ENCODE measurements at places on chromosomes 4 and X.

DNA sequence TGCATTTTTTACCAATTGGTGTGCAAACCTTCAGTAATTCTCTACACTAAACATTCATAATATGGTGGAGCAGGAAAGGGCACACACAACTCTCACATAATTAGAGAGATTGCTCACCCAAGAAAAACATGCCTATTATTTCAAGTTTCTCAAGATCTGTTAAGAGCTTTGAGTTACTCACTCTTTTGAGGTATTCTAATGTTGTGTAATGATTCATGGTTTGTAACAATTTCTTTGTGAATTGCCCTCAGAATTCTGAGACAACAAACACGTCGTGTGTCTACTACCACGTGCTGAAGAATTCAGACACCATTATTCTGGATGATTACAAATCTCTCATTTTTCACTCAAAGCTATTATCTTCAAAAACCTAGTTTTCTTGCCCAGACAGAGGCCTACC lies 82.8 kb downstream of the PDGFC start:
- no peak for DNase-seq

DNA sequence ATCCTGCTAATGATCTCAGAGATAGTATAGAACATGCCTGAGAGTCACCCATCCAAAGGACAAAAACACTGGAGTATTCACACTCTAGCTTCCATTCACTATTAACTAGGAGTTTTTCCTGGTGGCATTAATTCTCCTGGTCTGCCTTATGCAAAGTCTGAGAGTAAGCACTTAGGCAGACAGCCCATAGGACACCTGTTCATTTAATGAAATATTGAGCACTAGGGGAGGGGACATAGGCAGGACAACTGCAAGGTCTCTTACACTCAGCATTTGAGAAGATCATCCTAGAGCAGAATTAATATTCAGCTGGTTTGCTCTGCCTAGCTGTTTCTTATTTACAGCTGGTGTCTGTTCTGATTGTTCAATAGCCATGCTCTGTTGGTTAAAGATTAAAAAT lies 508.5 kb downstream of the CENPC start:
- DNase-seq, result no peak

GRCh38 chr4:36590343-36590742 lies 308.9 kb downstream of the DTHD1 start:
- DNase-seq, result no peak

DNA sequence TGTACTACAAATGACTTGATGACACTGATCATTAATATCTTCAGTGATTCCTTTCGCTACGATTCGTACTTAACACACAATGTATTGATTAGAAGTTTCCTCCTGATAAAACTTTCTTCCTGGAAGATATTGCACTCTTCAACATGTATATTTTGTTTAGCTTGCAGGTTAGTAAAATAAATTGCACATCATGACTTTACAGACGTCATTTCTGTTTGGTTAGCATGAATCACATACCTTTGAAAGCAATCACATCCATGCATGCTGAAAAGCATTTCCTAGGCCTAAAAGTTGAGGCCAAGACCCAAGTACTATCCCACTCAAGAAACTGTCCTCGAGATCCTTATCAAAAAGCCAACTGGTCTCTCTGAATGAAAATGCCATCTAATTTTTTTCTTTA lies 1841.0 kb upstream of the PCDH7 start:
- DNase-seq, result no peak

GRCh38 chrX:5417381-5417780 lies 811.3 kb downstream of the NLGN4X start:
- DNase-seq, result no peak
